Forelimb muscle (tissue), 1 donor: ENCODE measurements at places on chromosomes 11 and 22. TPM values are rescaled to one million over a fixed set of nuclear protein-coding genes. Genes with fewer than 3 reads are reported as not detected.

The PAX6 gene
- polyA plus RNA-seq: 0.85 TPM

DNA sequence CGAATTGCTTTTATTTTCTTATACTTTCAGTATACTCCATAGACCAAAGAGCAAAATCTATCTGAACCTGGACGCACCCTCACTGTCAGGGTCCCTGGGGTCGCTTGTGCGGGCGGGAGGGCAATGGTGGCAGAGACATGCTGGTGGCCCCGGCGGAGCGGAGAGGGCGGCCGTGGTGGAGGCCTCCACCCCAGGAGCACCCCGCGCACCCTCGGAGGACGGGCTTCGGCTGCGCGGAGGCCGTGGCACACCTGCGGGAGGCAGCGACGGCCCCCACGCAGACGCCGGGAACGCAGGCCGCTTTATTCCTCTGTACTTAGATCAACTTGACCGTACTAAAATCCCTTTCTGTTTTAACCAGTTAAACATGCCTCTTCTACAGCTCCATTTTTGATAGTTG lies 1077.4 kb downstream of the BRD1 start:
- DNase-seq: no peak

The SLC22A25 gene
- not detected for polyA plus RNA-seq

The DRD2 gene
- 0.16 TPM for polyA plus RNA-seq

GRCh38 chr11:110433393-110434333 lies 3.9 kb downstream of the FDX1 start:
- DNase-seq: no peak

The SOX10 gene
- polyA plus RNA-seq: 4.9 TPM

The KIAA1671 gene
- polyA plus RNA-seq: 34.8 TPM

DNA sequence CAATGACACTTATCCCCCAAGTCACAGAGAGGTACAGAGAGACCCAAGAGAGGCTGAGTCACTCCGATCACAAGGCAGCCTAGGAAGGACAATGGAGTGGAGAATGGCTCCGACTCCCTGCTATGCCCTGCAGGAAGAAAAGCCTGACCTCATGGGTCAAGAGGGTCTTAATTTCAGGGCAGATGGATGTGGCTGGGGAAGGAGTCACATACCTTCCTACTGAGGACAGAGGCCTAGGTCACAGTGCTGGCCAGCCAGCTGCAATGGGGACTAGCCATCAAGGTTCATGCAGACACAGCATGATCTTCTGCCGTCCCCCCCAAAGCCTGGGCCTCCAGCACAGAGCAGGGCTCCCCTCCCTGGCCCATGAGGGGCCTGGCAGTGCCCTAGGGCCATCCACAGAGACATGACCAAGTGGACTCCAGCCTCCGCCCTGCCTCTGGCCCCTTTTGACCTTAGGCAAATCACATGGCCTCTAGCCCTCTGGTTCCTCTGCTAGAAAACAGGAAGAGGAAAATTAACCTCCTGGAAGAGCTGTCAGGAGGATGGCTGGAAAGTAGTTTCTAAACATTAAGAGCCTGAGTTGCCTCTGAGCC lies 1.8 kb downstream of the ARRB1 start:
- no peak for DNase-seq

- no peak for DNase-seq
Measured at GRCh38 chr22:40534379-40535188, 101.9 kb downstream of the MRTFA start.

DNA sequence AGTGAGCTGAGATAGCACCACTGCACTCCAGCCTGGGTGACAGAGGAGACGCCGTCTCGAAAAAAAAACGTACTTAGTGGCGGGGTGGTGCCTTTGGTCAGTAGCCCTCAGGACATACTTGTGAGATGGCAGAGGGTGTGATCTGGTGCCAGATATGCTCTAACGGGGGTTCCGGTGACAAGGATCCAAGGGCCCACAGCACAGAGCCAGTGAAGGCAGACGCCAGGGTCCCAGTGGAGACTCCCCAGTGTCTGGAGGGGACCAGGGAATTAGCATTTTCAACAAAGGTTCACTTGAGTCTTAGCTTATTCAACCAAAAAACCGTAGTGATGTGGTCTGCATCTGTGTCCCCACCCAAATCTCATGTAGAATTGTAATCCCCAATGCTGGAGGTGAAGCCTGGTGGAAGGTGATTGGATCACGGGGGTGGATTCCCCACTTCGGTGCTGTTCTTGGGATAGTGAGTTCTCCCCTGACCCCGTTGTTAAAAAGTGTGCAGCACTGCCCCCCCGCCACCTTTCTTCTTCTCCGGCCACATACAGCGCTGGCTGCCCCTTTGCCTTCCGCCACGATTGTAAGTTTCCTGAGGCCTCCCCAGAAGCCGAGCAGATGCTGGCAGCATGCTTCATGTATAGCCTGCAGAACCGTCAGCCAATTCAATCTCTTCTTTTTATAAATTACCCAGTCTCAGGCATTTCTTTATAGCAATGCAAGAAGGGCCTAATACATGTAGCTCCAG lies 26.6 kb upstream of the OSBPL5 start:
- DNase-seq: no peak

DNA sequence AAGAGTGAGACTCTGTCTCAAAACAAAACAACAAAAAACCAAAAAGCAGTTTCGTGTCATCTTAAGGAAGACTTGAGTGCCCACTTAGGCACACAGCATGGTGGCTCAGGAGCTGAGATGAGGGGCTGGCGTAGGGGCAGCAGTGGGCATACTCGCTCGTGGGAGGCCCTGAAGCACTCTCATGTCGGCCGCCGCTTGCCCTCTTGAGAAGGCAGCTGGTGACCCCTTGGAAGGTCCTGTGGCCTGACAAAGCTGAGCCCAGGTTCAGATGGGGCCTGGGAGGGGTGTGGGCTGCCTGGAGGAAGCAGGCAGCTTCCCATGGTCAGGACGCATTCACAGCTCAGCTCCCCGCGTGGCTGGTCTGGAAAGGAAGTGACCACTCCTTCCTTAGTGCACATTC lies 15.0 kb downstream of the MUC5B start:
- DNase-seq: no peak

- no peak for DNase-seq
Measured at GRCh38 chr11:21896216-21896615, 296.7 kb upstream of the ANO5 start.

The POU2AF3 gene
- polyA plus RNA-seq: 2.9 TPM

DNA sequence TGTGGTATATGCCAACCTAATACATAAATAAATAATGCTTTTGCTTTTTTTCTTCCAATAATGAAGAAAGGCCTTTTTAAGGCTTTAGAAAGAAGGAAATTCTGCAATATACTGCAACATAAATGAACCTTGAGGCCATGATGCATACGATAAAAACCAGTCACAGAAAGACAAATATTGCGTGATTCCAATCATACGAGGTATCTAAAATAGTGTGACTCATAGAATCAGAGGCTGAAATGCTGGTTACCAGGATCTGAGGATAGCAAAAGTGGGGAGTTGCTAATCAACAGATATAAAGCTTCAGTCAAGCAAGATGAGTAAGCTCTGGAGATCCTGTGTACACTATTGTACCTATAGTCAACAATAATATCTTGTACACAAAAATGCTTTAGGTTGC lies 24.2 kb downstream of the MS4A6A start:
- no peak for DNase-seq

The GLB1L2 gene
- polyA plus RNA-seq: 0.47 TPM

- DNase-seq: no peak
Measured at GRCh38 chr11:91046261-91046660, 823.4 kb upstream of the CHORDC1 start.

The NRIP3 gene
- polyA plus RNA-seq: 0.87 TPM

The OR5T1 gene
- polyA plus RNA-seq: not detected

- DNase-seq: no peak
Measured at GRCh38 chr11:1942558-1943260, 4.4 kb upstream of the MRPL23 start.

- DNase-seq: no peak
Measured at GRCh38 chr11:67379061-67380058, 6.0 kb upstream of the CLCF1 start.

GRCh38 chr11:76382209-76382608 lies 1.1 kb downstream of the GVQW3 start:
- DNase-seq: no peak

DNA sequence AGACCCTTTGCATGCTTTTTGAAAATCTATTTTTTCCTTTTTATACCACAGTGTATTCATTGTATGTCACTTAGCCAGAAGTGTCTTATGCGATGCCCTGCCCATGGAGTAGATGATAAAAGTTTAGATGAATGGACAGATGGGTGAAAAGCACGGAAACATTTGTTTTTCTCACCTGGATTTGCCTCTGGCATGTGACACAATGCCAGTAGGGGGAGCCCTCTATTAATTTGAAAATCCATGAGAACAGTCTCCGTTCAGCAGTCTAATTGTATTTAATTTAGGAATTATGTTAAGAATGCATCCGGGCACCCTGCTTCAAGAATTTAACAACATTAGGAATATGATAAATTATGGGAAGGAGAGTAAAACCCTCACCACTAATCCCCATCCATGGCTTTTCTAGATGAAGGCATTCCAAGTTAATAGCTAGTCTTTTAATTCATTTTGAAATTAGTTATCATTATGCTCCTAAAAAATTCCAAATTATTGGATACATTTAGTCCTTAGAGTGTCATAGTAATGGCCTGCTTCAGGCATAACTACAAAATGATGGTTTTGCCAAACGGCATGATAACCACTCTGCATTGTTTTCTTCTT lies 55.3 kb upstream of the ALKBH3 start:
- DNase-seq: no peak
